ENCODE measurements at places on chromosomes 16 and 17.

DNA sequence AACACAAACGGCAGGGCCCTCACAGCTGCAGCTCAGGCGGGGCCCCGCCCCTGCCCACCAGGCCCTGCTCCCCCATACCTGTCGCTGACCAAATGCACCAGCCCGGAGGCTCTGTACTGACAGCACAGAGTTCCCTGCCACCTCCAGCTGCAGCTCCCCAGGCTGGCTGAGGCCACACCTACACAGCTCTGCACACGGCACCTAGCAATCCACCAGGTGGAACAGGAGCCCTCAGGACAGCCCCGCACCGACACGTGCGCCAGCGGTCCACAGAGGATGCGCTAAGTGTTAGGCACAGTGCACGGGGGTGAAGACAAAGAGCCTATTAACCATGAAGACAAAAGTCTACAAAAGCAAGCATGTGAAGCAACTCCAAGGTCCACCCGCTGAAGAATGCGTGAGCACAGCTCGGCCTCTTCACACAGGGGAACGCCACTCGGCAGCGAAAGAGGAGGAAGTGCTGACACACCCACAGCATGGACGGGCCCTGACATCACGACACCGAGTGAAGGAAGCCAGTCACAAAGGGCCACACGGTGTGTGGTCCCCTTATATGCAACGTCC, 5.4 kb downstream of the ZCCHC14 start:
- DNase-seq = no peak

DNA sequence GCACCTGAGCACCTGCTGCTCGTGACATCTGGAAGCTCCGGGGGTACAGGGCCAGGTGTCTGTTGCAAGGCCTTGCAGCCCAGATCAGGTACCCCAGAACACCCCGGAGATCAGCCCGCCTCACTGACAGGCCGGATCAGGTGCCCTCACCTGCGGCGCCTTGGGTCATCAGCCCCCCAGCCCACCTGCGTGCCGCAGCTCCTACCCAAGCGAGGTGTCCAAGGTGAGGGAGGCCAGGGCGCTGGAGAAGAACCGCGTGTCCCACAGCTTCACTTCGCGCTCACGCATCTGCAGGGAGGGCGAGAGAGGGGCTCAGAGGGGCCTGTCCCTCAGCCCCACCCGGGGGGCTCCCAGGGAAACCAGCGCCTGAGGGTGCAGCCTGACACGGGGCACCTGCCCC, 16.1 kb downstream of the VASN start:
- DNase-seq = no peak

- no peak for DNase-seq
Observed at GRCh38 chr17:76747716-76748363, 9.9 kb downstream of the MFSD11 start.

GRCh38 chr17:78250891-78251772, 19.7 kb downstream of the TMEM235 start:
- DNase-seq = peak; percentile 91

GRCh38 chr16:2486645-2487516, 12.0 kb downstream of the TBC1D24 start:
- DNase-seq = peak; percentile 74

GRCh38 chr17:17681187-17681743, at the start of gene RAI1:
RAI1 (plus strand) TSS chr17:17681458; CDS start chr17:17792949, 111,491 bp downstream.
- peak; percentile 65 for DNase-seq

DNA sequence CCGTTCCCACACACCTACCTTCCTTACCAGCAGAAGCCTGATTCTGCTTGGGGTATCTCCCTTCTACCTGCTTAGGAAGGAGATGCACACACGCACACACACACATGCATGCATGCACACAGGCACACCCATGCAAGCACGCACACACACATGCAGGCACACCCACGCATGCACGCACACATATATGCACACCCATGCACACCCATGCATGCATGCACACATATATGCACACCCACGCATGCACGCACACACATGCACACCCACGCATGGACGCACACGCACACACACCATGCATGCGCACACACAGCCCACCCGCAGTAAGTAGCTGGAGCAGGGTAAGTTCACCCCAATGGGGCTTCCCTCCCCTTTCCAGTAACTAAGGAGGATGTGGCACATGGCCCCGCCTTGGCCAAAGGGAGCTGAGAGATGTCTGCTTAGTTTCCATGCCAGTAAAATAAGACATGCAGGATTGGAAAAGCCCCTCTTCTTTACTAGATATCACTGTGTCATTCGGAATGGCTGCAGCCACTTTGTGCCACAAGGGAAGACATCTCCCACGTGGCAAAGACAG, 33.7 kb downstream of the ADCY9 start:
- DNase-seq = no peak

DNA sequence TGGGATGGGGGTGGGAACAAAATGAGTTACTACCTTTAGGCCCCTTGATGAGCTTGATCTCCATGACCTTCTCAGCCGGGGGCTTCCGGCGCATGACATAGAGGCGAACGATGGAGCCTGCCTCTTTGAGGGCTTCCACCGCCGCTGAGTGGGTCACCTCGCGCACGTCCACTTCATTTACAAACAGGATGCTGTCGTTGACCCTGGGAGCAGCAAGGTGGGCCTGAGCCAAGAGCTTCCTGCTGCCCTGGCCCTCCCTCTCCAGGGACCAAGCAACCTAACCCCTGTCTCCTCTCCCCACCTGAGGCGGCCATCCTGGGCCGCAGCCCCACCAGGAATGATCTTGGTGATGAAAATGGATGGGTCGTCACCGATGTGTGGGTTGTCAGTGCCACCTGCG, 16.2 kb downstream of the DLG4 start:
- DNase-seq = no peak

- DNase-seq = no peak
Observed at GRCh38 chr17:57523926-57524632, 221.0 kb downstream of the CCDC182 start.

DNA sequence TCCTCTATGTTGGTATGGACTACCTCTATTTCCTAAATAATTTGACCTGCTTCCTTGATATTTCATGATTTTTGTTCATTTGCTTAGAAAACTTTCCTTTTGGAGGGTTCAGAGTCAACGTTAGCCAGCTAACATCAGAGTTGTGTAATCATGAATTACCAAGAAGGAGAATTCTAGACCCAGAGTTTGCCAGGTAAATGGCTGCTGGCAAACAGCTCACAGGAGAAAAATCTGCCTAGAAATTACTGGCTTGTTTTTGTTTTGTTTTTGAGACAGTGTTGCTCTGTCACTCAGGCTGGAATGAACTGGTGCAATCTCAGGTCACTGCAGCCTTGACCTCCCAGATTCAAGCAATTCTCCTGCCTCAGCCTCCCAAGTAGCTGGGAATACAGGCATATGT, 111.4 kb upstream of the SALL1 start:
- DNase-seq = no peak

DNA sequence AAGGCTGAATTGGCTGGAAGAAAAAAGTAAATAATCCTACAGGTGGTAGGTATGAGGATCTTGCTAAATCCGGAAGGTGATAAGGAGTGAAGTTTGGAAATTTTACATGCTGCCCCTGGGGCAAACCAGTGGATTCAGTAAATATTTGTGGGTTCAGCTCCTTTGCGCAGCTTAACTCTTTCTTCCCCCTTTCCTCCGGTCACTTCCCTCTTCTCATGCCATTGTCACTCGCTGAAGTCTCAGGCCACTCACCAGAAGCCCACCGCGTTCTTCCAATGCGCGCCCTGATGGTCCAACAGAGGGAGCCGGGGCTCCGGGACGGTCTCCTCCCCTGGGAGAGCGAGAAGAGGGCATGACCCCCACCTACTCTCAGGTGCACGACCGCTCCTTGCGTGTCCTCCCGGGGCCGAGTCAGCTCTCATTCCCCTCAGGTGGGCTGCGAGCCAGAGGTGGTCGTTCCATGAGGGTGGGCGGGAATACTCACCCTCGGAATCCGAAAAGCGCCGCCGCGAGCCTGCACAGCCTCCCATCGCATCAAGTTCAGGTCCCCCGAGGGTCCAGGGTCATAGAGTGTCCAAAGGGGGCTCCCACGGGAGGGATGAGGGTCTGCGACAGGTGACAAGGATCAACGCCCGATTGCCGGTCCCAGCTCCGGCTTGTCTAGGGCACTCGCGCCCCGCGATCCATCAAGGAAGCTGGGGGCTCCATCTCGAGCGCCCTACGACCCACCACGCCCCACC, 474 bp downstream of the CLN3 start:
- no peak for DNase-seq

GRCh38 chr17:27384261-27384701, 72.0 kb upstream of the KSR1 start:
- no peak for DNase-seq

GRCh38 chr17:38431346-38432145, 3.3 kb downstream of the ARHGAP23 start:
- no peak for DNase-seq

Data from activated CD4-positive, alpha-beta T cell treated with anti-CD3 and anti-CD28 coated beads, Interleukin-2, amount 50 U/mL, for 16 hours (primary cell).